NCI-H774 (cell line): ENCODE measurements at places on chromosomes 12 and 14.
A peak's percentile ranks its signal among the peaks of the same experiment; 100 is the strongest.

- no peak for DNase-seq
These were observed 96.1 kb downstream of the PPHLN1 start for GRCh38 chr12:42421844-42422779.

DNA sequence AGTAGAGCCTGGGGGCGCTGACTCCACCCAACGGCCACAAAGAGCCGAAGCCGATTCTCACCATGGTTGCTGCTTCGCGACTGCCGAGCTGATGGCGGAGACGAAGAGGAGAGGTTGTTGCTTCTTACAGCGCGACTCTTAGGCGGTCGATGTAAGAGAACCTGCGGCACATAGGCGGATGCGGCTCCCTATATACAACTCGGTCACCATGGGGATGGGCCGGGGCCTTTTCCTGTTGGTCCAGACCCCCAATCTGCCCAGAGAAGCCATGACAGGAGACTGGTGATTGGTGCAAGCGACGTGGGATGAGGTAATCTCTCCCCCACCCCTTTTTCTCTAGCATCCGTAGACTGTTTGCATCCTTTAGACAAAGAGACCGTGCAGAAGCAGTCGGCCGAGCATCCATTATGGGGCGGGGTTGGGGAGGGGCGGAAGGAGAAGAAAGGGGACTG, at the start of gene TUBA1A:
Gene TUBA1A (minus strand): TSS at position 165 of the 452 bp plus-strand sequence. CDS start 101 bp downstream, at position 64.
- DNase-seq: peak; percentile 99

DNA sequence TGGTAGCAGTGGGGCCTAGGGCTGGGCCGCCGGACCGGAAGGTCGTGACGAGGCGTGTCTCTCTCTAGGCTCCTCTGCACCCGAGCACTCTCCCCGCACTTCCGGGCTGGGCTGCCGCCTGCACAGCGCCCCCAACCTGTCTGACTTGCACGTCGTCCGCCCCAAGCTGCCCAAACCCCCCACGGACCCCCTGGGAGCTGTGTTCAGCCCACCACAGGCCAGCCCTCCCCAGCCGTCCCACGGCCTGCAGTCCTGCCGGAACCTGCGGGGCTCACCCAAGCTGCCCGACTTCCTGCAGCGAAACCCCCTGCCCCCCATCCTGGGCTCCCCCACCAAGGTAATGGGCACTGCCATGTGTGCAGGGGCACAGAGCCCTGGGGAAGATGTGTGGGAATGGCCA, 13.3 kb upstream of the PUS1 start:
- no peak for DNase-seq

- DNase-seq: no peak
These were observed 679.3 kb downstream of the BCL11B start for GRCh38 chr14:98592611-98593170.

DNA sequence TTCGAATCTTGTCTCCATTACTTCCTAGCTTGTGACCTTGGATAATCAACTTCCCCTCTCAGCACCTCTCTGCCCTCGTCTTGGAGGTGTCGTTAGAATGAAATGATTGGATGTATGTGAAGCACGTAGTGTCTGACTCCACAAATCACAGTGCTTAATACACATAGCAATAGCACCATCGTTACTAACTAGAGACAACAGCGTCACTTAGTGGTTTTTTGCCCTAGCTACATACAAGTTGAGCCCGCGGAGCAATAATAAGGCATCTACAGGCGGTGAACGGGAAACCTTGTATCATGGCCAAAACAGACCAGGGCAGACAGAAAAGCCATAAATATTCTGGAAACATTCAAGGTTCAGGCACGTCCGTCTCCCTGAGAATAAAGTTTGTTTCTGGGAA, 154.9 kb downstream of the ASCL4 start:
- DNase-seq: peak; percentile 40

GRCh38 chr14:91327250-91327595, 82.7 kb upstream of the GPR68 start:
- DNase-seq: no peak

GRCh38 chr14:88063811-88064210, 58.9 kb downstream of the GPR65 start:
- no peak for DNase-seq

GRCh38 chr14:83300476-83301064, 1766.9 kb upstream of the SEL1L start:
- no peak for DNase-seq

GRCh38 chr14:96271421-96271762, 15.4 kb downstream of the BDKRB1 start:
- DNase-seq: no peak

- no peak for DNase-seq
These were observed 26.4 kb upstream of the ZFP36L1 start for GRCh38 chr14:68819260-68819691.

DNA sequence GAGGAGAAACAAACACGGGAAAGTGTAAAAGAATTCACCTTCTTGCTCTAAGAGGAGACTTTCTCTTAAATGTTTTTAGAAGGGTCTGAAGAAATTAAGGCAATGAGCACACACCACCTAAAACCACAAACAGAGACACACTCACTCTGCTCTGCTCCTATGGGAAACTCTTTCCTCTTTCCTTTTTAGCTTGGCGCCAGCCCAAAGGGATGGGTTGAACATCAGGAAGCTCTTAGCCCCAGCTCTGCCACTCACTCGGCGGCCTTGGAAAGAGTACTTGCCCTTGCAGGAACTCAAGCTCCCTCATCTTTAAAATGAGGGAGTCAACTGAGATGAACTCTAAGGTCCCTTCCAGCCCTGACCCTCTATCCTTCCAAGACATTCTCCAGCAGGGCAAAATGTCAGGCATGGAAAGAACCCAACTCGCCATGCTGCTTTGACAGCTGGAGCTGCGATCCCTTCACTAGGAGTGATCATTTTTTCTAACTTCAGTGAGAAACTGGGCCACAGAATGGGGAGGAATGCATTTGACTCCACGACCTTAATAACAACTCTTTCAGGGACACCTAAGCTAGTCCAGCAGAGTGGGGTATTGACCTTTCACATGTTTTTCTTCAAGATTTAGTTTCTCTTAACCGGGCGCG, 980 bp upstream of the RNASE8 start:
- DNase-seq: no peak

GRCh38 chr12:20808521-20808920, 2.0 kb upstream of the SLCO1B3 start:
- DNase-seq: no peak

DNA sequence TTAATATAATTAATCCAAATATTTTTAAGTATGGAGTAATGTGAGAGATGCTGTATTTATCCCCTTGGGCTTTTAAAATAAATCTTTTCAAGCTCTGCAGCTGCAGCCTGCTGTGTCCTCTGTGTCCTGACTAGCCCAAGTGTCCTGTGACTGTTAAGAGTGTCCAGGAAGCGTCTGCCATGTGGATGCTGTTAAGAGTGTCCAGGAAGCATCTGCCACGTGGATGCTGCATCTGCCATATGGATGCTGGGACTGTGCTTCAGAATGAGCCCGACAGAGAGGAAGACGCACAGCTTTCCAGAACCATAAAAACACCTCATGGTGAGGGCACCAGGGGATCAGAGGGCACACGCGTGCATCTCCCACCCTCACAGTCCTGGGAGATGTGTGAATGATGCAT, 307.2 kb downstream of the ADGRD1 start:
- DNase-seq: no peak

GRCh38 chr14:58796242-58797009, 158.7 kb downstream of the DACT1 start:
- no peak for DNase-seq
